ENCODE measurements at places on chromosomes 6 and 20.

DNA sequence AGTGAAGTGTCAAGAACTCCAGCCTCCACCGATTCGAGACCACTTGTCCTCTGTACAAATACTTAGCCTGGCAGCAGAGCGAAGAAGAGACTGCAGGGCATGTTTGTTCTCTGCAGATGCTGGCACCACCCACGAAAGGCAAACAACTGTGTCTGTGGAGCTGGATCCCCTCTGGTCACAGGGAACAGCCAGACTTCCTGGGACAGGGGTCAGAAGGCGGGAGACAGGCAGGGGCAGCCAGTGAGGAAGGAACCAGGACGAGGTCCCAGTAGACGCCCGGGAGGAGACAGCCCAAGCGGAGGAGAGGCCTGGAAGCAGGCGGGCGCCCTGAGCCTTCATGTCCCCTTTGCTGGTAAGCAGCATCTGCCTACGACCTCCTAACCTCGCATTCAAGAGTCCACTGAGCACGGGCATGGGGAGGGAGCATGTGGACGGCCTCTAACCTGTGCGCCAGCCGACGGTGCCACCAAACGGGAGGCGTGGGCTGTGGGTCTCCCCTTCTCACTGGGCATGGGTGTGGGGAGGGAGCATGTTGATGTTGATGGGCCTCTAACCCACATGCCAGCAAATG lies 265.5 kb downstream of the DLL1 start:
- no peak for DNase-seq

- DNase-seq = no peak
Measured at GRCh38 chr6:11142296-11143027, 30.9 kb upstream of the ERVFRD-1 start.

DNA sequence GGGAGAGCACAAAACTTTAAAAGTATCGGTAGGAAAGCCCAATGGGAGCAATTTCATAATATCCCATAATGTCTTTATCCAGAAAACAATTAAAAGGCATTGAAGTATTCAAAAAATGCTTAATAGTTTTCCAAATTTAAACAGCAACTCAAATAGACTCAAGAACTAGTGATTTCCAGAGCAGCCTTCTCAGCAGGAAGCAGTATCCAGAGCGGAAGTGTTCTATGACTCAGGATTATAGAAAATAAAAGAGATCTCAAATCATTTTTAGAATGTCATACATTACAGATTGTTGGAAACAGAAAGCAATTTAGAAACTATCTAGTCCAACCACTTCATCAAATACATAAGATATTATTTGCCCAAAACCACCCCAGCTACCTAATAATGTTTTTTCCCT lies 79.3 kb downstream of the COL12A1 start:
- DNase-seq = no peak

GRCh38 chr20:38599410-38599882 lies 2.2 kb upstream of the ARHGAP40 start:
- DNase-seq = no peak
